Non-pigmented ciliary epithelial cell (primary cell): ENCODE measurements at places on chromosomes 16 and 17.
A peak's percentile ranks its signal among the peaks of the same experiment; 100 is the strongest.

DNA sequence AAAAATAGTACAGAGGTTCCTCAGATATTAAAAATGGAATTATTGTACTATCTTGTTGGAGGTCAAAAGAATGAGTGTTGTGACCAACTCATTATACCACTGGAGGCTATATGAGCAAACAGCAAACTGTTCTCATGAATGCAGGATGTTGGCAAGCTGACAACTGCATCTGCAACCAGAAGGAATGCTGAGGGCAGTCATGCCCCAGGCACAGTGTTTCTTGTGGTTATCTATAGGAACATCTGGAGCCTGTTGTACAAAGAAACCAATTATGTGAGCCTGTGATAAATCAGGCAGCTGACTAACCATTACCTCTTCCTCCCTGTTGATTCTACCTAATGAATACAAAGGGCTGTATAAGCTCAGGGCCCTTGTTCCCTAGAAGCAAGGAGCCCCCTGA, 2057.1 kb downstream of the TP53TG3F start:
- no peak for DNase-seq

GRCh38 chr16:66143415-66143814, 223.1 kb upstream of the CDH5 start:
- DNase-seq, result no peak

- peak; percentile 81 for DNase-seq
Observed at GRCh38 chr16:20851601-20852000, 45.3 kb downstream of the REXO5 start.

DNA sequence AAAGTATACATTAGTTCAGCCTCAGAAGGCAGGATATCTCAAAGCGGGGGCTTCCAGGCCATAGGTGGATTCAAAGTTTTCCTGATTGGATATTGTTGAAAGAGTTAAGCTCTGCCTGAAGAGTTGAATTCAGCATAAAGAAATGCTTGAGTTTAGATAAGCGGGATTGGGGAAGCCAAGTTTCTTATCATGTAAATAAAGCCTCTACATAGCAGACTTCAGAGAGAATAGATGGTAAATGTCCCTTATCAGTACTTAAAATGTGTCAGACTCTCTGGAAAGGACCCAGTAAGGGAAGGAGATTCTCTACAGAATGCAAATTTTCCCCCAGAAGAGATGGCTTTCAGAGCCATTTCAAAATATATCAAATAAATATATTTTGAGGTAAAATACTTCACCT, 423.5 kb downstream of the SHISA9 start:
- no peak for DNase-seq

DNA sequence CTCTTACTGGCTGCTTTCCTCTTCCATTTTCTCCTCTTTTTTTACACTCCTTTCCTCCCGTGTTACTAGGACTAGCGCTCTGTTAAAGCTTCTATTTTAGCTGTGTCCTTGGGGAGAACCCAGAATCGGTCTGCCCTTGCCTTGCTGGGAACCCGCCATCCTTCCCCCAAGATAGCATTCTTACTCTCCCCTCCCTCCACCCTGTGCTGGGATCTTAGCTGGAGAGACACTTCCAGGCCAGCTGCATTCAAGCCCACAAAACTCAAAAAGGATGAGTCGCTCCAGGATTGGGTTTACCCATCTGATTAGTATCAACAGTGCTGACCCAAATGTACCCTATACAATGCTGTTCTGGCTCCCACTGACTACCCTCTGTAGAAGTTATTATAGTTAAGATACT, 200.5 kb upstream of the ASIC2 start:
- no peak for DNase-seq

DNA sequence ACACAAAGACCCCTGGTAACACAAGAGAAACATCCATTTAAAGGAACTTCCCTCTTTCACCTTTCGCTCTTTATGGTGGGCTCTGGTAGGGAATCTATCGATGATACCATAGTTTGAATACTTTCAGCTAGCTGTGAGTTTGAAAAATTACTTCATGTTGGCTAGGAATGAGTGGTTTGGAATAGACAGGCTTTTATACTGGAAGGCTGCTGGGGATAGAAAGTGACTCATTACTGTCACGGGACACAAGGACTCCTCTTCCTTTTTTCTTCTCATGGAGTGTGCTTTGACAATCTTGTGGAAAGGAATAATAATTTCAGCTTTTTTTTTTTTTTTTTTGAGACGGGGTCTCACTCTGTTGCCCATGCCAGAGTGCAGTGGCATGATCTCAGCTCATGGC, 76.9 kb downstream of the CYB561 start:
- DNase-seq, result no peak

DNA sequence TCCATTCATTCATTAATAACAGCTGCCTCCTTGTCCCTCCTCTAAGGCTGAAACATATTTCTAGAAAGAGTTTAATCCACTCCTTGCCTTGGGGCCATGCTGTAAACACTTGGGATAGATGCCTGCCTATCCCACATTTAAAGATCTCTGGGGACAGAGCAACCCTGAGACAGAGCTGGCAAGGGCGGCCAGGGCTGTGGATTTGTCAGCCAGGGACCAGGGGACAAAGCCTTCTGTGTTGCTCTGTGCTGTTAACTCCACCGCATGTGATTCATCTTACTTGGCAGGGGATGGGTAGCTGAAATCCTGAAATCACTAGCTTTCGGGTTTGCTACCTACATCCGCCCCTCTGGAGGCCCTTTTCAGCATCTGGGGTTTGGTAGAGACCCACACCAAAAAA, 392.9 kb downstream of the SLC39A11 start:
- no peak for DNase-seq

GRCh38 chr16:35753559-35754390, 2294.4 kb downstream of the TP53TG3F start:
- no peak for DNase-seq

GRCh38 chr17:36072431-36073121, 8.5 kb downstream of the CCL18 start:
- DNase-seq, result no peak

GRCh38 chr17:73594025-73594424, 50.2 kb downstream of the SDK2 start:
- DNase-seq, result no peak

- peak; percentile 20 for DNase-seq
Observed at GRCh38 chr16:52912565-52913173, 140.0 kb downstream of the CHD9NB start.

GRCh38 chr17:58375811-58376210, 23.8 kb upstream of the SUPT4H1 start:
- DNase-seq, result no peak

- DNase-seq, result no peak
Observed at GRCh38 chr16:83113317-83113716, 486.5 kb downstream of the CDH13 start.

DNA sequence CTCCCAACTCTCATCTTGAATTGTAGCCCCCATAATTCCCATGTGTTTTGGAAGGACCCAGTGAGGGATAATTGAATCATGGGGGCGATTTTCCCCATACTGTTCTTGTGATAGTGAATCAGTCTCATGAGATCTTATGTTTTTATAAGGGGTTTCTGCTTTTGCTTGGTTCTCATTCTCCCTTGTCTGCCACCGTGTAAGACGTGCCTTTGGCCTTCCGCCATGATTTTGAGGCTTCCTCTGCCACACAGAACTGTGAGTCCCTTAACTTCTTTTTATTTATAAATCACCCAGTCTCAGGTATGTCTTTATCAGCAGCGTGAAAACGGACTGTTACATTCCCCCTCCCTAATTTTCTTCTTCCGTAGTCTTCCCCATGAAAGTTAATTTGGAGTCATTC, 124.0 kb downstream of the ABCA8 start:
- no peak for DNase-seq

DNA sequence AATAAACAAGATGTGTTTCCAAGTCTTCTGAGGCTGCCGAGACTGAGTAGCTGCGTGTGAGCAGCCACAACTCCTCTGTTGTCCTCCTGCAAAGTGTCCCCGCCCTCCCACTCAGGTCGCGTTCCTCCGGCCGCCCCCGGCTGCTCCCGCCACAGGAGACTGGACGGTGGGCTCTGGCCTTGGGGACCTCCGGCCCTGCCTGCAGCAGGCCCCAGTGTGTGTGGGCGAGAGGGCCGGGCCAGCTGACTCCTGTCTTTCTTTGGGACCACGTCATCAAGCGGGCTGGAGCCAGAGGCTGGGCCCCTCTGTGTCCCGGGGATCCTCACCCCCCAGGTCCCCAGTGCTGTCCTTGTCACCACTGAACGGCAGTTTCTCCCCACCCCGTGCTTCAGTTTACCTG, 175.3 kb downstream of the NPIPB11 start:
- DNase-seq, result no peak

DNA sequence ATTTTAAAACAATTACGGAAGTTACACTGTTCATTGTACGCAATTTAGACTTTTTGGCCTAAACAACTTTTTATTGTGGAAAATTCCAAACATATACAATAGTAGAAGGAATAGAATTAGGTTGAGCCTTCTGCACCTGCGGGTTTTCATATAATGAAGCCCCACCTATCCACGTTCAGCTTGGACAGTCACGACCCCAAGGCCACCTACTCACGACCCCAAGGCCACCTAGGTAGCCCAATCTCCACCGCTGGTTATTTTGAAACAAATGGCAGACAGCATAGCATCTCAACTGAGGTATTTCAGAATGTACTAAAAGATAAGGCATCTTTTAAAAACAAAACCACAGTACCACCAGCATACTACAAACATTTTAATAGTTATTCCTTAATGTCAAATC, 631 bp downstream of the NLRC5 start:
- DNase-seq, result no peak

- no peak for DNase-seq
Observed at GRCh38 chr16:20192801-20193200, 119.1 kb upstream of the GPR139 start.

GRCh38 chr16:85168732-85169256, 56.5 kb upstream of the CIBAR2 start:
- DNase-seq, result no peak

GRCh38 chr17:31155208-31155810, 60.5 kb downstream of the NF1 start:
- DNase-seq, result no peak

DNA sequence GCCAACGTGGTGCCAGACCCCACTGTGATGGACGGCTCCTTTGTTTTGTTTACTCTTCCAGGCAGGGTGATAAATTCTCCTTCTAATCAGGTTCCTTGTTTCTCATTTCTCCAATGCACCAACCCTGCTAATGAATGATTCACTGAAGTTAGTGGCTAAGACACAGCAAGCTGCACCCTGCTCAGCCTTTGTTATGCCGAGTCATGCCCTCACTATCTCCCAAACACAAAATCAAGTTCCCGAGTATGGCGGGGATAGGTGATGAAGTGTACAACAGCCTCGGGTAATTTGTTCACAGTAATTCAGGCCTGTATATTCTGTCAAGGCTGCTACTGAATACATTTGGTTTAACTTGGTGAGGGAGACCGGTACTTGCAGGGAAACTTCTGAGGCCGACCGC, 83.8 kb upstream of the HS3ST4 start:
- no peak for DNase-seq

DNA sequence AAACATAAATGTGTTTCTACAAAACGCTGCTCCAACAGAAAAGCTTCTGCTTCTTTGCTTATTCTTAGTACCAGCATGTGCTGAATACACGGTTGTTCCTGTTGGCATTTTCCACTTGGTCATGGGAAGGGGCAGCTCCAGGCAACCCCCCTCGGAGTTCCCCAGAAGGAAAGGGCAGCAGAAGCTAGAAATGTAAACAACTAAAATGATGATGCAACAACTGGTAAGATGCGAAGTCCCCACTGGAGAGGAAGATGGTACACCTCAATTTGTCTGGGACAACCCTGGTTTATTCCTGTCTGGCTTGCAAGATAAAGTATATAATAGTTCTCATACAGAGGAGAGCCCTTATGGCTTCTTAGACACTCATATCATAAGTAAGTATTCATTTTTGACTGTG, 9.2 kb upstream of the CCL13 start:
- DNase-seq, result no peak

GRCh38 chr17:67420994-67421393, 43.9 kb downstream of the PITPNC1 start:
- DNase-seq, result no peak

GRCh38 chr17:65531256-65532100, 30.0 kb downstream of the AXIN2 start:
- DNase-seq, result no peak

DNA sequence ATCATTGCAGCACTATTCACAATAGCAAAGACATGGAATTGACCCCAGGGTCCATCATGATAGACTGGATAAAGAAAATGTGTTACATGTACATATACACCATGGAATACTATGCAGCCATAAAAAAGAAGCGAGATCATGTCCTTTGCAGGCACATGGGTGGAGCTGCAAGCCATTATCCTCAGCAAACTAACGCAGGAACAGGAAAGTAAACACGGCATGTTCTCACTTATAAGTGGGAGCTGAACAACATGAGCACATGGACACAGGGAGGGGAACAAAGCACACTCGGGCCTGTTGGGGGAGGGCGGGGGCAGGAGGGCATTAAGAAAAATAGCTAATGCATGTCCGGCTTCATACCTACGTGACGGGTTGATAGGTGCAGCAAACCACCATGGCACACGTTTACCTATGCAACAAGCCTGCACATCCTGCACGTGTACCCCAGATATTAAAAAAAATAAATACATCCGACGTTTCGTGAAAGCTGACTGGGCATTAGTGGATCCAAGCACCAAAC, 28.9 kb downstream of the ZNF778 start:
- no peak for DNase-seq

GRCh38 chr16:85111184-85111583, 1.1 kb downstream of the CIBAR2 start:
- DNase-seq, result no peak

- DNase-seq, result no peak
Observed at GRCh38 chr16:21218153-21218552, 6.8 kb upstream of the ZP2 start.

DNA sequence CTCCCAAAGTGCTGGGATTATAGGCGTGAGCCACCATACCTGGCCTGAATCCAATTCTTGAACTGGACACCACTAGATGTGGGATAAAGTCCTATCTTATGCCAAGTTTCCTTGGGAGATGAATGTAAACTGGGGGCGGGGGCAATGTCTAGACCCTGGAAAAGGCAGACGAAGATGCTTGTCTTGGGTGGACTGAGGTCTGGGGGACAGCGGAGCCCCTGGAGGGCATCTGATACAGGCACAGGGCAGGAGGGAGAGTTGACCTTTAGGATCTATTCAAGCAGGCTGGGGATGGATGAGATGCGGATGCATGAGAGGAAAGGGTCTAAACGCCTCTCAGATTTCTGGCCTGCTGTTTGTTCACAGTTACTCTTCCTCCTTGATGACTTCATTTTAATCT, 11.7 kb downstream of the C1QTNF1 start:
- no peak for DNase-seq

GRCh38 chr16:11797957-11798299, 870 bp upstream of the ZC3H7A start:
- DNase-seq, result no peak

DNA sequence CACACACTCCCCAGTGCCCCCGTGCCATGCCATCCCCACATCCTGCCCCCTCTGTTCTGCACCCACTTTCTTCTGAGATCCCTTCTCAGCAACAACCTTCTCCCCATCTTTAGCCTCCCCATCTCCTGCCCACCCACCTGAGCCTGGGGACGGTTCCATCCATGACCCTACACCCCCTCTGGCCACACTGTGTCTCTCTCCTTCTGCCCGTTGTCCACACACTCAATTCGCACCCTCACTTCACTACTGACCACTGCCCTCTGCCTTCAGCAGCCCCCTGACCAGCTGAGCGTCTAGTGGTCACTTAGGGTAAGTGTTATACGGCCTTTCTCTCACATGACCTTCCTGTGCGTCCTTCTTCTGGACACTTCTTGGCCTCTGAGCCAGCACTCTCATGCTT, 6.1 kb downstream of the ARHGAP27 start:
- no peak for DNase-seq
